CD4-positive, alpha-beta T cell treated with Interleukin-15 for 4 hours (primary cell): ENCODE measurements at places on chromosomes 1 and 21.

GRCh38 chr1:185271921-185272320 is 45.1 kb downstream of the IVNS1ABP start:
- DNase-seq: no peak

GRCh38 chr1:22799971-22800370 is 89.3 kb downstream of the EPHB2 start:
- DNase-seq: no peak

- no peak for DNase-seq
These were observed at the start of gene FCER1A for GRCh38 chr1:159302095-159302494. Gene FCER1A (plus strand): TSS chr1:159302336. CDS start chr1:159302365, 29 bp downstream.

DNA sequence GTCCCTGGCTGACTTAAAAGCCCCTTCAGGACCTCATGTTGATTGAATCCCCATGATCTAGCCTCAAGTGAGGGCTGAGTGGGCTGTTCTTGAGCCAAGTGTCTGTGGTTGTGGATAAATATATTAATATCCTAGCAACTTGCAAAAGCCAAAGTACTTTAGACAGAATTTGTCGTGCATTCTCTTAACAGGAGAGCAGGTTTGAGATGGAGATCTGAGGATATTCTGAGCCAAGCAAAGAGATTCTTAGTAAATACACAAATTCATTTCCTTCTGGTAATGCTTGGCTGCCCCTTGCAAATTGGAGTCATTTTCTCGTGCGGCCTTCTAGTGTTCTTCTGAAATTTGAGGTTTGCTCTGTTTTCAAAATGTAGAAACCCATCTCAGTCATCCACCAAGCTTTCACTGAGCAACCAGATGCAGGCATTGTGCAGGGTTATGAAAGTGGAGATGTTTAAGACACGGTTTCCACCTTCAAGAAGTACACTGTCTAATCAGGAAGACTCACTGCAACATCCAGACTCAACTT is 242.1 kb upstream of the JUN start:
- DNase-seq: no peak

- DNase-seq: no peak
These were observed 1.7 kb downstream of the KIAA2013 start for GRCh38 chr1:11924334-11925195.

DNA sequence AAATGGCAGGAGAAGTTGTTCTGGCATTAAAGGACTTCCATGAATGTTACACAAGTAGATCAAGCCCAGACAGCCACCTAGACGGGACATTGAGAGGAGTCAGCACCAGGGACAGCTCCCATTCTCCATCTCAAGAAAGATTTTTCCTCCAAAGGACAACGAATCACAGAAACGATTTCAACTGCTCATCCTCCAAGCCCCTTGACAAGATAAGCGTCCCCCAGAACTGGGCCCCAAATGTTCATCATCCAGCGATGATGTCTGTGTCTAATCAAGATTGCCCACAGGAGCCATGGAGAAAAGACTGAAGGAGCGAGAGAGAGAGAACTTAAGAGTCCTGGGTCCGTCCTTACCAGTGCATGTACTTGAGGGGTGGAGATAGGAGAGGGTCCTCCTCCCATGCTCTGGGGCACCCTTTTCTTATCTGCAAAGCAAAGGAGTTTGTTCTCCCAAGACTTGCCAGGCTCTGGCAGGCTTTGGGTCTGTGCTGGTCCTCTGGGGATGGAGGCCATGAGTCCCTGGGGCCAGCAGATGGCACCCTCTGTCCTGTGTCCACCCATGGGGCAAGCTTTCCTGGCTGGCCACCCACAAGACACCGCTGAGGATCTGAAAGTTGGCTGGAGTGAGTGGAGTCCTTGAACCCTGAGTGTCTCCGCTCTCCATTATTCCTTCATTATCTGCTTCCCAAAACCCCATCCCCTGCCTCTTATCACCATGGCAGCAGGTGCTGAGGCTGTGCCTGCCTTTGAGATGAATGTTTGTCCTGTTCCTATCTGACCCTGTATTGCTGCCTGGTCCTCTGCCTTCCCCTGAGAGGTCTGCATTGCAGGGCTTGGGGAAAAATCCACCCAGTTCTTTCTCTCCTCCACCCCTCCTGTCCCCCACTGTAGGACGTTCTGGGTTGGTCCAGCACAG is 164.6 kb downstream of the ACTL8 start:
- DNase-seq: no peak
